ENCODE measurements at places on chromosomes 12 and 14. TPM values are rescaled to one million over a fixed set of nuclear protein-coding genes. Genes with fewer than 3 reads are reported as not detected.

- no peak for DNase-seq
Observed at GRCh38 chr12:132886529-132887477, 602 bp downstream of the CHFR start.

- no peak for DNase-seq
Observed at GRCh38 chr14:98198385-98198784, 1073.6 kb downstream of the BCL11B start.

CRIP1 gene
- polyA plus RNA-seq = 115 TPM

- DNase-seq = no peak
Observed at GRCh38 chr14:65866448-65866847, 453.9 kb downstream of the FUT8 start.

- DNase-seq = no peak
Observed at GRCh38 chr14:55701638-55702037, 121.6 kb downstream of the KTN1 start.

GRCh38 chr12:64170024-64170423 is 52.1 kb downstream of the KICS2 start:
- no peak for DNase-seq

FAIM2 gene
- not detected for polyA plus RNA-seq

GPR84 gene
- polyA plus RNA-seq = not detected

GRCh38 chr14:74014299-74014698 is 4.8 kb downstream of the ENTPD5 start:
- no peak for DNase-seq

GRCh38 chr14:47154276-47154797 is 502.8 kb upstream of the RPL10L start:
- no peak for DNase-seq

GRCh38 chr12:112740387-112740934 is 51.1 kb upstream of the RPH3A start:
- no peak for DNase-seq

B3GNT4 gene
- not detected for polyA plus RNA-seq

ETFBKMT gene
- 0.50 TPM for polyA plus RNA-seq

DNA sequence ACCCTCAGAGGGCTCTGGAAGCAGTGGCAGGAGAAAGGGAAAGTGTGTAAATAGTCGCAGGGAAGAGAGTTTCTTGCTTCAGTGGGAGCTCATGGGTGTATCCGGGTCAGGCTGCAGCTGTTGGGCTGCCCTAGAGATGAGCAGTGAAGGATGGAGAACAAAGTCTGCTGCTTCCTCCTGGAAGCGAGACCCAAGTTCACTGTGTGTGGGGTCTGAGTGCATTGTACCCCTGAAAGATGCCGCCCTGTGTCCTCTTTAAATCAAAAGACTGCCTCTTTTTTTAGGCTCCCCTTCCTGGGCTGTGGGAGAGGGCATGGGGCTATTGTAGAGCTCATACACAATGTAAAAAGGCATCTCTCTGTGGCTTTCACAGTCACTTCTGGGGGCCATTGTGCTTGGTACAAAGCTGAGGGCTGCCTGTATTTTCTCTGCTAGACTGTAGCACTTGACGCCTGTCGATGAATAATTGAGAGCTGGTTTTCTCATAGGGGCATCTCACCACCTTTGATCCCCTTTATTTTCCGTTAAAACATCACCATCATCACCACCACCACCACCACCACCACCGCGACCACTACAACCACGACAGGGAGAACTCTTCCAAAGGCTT is 16.7 kb downstream of the CHST11 start:
- DNase-seq = peak; percentile 69

GRCh38 chr14:93619176-93619793 is 169.0 kb downstream of the PRIMA1 start:
- DNase-seq = peak; percentile 15

DNA sequence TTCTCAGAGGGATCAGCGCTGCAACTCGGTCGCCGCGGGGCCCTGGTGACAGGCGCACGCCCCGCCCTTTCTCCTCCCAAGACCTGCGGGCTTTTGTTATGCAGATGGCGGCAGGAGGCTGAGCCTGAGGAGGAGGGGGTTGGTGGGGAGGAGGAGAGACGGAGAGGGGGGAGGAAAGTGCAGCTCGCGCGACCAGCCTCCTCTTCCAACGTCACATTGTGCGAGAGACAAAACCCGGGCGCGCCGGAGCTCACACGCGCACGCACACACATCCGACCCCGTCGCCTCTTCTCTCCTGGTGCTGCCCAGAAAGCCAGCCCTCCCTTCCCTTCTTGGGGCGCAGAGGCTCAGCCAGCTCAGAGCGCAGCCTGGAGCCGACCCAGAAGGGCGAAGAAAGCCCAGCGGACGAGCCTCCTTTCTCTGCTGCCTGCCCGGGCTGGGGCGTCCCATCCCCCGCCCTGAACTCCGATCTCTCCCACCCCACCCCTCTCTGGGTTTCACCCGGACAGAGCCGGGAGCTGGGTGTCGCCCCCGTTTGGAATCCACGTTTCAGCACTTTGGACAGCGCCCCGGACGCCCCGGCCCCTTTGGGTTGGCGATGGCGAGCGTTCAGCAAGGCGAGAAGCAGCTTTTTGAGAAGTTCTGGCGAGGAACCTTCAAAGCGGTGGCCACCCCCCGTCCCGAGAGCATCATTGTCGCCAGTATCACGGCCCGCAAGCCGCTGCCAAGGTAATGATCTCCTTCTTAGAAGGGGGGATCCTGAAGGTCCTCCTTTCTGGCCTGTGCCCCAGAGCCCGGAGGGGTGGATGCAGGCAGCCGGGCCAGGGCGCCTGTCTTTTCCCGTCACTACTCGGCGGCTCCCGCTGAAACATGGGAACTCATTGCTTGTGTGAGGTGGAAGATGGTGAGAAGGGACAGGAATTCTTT is at the start of gene SRRM4:
Gene SRRM4, plus strand, starts transcription at position 257 of the 927 bp plus-strand sequence. Its CDS starts 342 bp downstream, at position 599.
- no peak for DNase-seq

ESR2 gene
- polyA plus RNA-seq = 1.7 TPM

TAS2R30 gene
- polyA plus RNA-seq = not detected

AMIGO2 gene
- 2.2 TPM for polyA plus RNA-seq

CACNA2D4 gene
- polyA plus RNA-seq = 3.0 TPM

DNA sequence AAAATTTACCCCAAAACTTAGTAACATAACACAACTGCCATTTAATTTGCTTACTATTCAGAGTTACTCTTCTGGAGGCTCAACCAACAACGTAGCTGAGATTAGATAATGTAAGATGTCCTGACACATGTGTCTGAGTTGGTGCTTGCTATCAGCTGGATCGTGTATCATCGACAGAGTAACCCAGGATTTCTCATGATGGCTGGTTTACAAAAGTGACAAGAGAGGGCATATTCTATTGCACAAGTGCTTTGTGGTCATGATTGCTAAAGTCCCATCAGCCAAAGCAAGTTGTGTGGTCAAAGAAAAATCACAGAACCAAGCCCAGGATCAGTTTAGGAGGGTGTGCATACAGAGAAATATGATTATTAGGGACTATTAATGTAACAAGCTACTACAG is 73.4 kb downstream of the CAPZA3 start:
- DNase-seq = no peak

- DNase-seq = no peak
Observed at GRCh38 chr12:4068981-4069669, 195.9 kb upstream of the PARP11 start.

DNA sequence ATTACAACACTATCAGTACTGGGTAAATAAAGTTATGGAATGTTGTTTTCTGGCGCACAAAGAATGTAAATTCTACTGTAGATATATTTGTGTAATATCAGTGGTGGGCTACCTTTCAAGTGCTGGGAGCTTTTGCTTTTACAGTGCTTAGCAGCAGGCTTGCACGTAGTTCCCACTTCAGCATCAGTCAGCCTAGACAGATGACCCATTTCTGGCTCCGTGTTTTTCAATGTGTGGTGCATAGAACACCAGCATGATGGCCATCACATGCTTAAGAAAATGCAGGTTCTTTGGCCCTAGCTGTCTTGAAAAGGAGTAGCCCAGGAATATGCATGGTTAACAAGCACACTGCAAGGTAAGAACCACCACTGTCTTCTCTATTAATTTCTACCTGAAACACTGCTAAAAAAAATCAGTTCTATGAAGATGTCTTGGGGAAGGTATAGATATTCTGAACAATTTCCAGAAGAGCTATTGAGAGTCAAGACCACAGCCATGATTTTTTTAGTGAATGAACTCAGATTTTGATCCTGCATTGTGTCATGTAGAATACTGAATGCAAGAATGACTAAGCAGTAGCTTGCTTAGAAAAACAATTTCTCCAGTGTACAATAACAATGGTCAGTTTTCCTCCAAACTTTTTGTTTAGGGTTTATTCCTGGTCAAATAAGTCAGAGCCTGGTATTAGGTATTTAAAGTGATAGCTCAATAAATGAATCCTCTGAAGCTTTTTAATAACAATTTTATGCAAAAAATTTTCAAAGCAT is 195.7 kb downstream of the AKAP6 start:
- DNase-seq = no peak

- DNase-seq = peak; percentile 40
Observed at GRCh38 chr12:49636979-49637755, 13.8 kb downstream of the PRPF40B start.

- no peak for DNase-seq
Observed at GRCh38 chr12:42946871-42947381, 357.4 kb upstream of the PRICKLE1 start.

- DNase-seq = no peak
Observed at GRCh38 chr12:1463073-1463905, 131.1 kb downstream of the FBXL14 start.

DNA sequence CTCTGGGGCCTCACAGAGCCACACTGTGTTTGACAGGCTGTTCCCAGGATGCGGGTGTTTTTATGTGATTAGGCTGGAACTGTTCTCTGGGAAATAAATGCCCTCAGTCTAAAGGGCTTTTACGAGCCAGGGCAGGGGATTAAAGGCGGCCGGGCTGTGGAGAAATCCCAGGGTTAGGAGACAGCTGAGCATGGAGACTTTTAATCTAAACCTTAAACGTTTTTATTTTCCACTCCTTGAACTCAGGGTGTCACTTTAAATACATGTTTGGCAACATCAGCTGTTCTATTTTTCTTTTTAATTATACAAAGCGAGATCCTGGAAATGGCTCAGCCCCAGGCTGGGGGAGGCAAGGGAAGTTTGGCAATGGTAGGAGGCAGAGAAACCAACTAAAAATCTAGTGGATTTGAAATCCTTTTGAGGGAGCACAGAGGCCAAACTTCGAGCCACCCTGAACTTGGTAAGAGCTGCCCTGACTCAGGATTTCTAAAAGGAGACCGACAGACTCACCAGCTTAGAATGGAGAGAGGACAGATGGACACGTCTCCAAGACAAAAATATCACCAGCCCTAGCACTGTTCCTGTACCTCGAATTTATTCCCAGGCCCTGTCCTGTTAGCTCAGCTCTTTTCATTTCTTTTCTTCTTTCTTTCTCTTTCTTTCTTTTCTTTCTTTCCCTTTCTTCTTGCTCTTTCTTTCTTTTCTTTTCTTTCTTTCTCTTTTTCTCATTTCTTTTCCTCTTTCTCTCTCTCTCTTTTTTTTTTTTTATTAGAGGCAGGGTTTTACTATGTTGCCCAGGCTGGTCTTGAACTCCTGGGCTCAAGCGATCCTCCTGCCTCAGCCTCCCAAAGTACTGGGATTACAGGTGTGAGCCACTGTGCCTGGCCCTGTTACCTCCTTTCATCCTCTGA is 15.8 kb upstream of the ORAI1 start:
- DNase-seq = no peak

DNA sequence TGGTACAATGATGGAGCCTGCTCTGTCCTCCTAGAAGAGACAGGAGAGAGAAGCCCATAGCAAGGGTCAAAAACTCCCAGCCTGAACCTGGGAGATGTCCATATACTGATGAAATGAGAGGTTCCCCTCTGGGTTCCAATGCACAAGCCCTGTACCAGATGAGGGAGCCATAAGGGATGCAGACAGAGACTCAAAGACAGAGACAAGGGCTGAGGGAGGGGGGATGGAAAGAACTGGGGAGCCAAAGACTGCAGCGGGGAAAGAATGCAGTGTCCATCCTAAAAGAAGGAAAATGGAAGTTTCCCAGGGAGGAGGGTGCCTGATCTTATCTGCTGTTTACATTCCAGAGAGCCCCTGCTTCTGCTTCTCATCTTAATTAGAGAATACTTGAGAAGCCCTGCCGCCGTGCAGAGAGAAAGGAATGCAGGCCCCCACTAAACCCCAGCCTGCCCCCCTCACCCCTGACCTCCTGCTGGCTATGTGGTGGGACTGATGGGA is 27.7 kb downstream of the KRT18 start:
- DNase-seq = no peak

CCDC88C gene
- polyA plus RNA-seq = 20.5 TPM

- DNase-seq = no peak
Observed at GRCh38 chr14:87241018-87241768, 751.8 kb downstream of the GALC start.

DNA sequence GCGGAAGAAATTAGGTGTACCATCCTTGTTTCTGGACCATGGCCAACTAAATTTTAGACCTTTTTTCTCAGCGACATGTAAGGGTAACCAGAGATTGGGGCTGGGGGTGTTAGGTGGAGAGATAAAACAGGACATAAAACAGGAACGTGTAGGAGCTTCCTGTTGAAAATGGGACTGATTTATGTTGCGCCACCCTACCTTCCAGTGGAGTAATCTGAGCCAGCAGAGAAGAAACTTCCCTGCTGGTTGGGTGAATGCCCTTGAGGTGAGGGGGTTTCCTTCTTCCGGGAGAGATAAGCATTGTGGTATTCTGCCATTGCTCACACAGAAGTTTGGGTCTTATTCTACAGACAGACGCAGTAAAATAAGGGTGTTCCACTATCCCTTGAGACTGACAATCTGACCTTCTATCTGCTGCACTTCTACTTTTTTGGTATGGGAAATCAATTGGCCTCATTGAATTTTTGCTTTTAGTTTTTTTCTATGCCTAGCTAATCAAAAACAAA is 417.6 kb downstream of the PCNX1 start:
- peak; percentile 69 for DNase-seq

DNA sequence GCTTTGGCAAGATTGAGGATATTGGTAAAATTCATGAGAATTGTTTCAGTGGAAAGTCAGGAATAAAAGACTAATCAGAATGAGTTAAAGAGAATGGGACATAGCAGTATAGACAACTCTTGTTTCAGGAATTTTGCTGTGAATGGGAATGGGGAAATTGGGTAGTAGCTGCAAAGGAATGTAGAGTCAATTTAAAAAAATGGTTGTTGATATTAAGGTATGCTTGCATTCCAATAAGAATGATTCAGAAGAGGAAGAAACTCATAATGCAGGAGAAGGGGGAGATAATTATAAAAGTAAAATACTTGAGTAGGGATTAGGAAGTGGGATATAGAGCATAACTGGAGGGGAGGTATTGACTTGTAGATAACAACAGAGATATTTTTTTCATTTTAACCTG is 40.7 kb downstream of the MNAT1 start:
- no peak for DNase-seq

- no peak for DNase-seq
Observed at GRCh38 chr12:80643961-80644360, 63.5 kb upstream of the MYF6 start.

DEPDC4 gene
- 0.62 TPM for polyA plus RNA-seq

GRCh38 chr14:35213143-35213788 is 78.9 kb upstream of the PSMA6 start:
- no peak for DNase-seq

TTC7B gene
- polyA plus RNA-seq = 0.39 TPM

DNA sequence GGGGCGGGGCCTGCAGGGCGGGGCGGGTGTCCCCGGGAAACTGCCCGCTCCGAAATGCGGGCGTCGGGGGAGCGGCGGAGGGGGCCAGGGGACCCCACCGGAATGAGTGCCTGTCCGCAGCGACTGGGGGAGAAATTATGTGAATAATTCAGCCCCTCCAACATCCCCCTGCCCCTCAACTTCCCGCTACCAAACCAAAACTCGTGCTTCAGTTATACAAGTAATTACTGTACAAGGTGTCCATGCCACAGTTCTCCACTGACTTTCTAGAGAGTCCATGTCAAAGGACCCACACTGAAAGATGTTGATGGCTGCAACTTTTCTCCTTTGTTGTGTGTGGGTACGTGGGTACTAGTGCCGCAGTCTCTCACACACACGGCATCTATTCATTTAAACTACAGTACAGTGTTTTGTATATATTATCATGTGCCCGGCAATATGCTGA is 414 bp upstream of the CDK17 start:
- DNase-seq = no peak
